ENCODE measurements at places on chromosomes 11 and 22.

DNA sequence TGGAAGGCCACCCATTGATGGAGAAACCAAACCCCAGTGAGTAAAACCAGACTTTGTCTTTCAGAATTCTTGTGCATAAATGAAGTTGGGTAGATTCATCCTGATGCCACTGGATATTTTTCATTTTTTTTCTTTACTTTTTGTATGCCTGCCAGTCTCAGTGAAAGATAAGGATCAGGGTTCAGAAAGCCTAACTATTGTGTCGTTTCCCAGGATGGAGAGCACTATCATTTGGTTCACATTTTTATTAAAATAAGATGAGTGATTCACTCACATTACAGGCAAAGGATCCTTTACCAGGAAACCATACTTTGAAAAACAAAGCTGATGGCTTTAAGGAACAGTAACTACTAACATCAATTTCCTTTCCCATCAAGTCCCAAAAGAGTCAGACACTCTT, 52.0 kb downstream of the ARFGAP2 start:
- ATAC-seq, result no peak

DNA sequence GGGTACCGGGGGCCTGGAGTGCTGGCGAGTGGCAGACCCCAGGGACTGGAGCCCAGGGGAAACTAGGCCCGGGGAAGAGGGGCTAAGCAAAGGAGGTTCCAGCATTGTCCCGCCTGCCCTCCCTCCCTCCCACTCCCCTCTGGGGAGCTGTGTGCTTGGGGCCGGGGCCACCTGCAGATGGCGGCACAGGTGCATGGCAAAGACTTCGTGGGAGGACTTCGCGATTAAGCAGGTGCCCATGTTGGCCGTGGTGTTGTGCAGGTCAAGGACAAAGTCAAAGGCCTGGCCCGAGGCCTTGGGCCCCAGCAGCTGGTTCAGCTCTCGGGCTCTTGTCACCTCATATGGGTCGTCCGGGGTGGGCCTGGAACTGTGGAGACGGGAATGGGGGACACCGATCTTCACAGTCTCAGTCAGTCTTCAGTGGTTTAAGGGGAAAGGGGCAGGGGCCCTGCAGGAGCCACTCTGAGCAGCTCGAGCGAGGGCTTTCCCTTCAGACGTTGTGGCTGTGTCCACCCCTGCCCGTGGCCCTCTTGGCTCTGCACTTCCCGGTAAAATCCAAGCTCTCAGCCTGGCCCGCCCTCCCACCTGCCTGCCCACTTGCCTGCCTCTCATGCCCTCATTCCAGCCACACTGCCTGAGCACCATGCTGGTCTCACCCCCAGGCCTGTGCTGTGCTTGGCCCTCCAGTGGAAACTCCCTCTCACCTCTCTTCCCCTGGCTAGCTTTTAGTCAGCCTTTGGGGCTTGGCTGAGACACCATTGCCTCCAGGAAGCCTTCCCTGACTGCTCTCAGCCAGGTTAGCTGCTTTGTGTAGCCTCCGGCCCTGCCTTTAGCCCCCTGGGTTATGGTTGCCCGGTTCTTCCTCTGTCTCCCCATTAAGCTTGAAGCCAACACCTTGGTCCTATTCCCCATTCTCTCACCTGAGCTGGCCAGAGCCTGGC, 4.7 kb downstream of the ACY3 start:
- no peak for ATAC-seq

GRCh38 chr11:19742588-19743292, 30.1 kb downstream of the NAV2 start:
- ATAC-seq, result peak; percentile 83

DNA sequence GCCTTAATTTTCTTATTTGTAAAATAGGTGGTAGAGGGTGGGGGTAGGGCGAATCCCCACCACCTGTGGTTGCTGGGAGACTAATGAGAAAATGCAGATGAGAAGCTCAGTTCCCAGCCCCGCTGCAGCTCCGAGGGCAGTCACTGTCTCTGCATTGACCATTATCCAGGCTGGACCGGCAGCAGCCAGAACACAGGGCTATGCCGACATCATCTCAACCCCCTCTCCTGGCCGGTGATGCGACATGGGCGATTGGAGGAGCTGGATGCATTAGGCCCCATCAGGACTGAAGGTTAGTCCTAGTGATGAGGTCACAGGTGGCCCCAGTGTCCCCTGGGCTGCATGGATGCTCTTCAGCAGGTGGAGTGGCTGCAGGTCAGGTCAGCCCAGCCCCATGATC, 412.4 kb downstream of the CTTN start:
- no peak for ATAC-seq

GRCh38 chr11:10778217-10778970, 27.3 kb downstream of the CTR9 start:
- peak; percentile 82 for ATAC-seq

DNA sequence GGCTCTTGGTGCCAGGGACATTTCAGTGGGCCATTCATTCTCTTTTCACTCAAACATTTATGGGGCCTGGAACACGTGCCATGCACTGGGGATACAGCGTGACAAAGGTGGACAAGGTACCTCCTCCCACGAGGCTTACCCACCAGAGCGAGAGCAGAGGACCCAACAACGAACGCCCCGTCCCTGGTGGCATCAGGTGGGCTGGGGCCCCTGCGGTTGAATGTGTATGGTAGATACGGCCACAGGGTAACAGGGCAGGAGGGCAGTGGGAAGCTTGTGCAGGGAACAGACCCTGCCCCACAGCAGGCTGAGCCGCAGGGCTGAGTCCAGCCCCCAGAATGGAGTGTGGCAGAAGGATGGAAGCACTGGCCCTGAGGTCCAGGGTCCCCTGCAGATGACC, 81.1 kb downstream of the LRRC32 start:
- ATAC-seq, result no peak

DNA sequence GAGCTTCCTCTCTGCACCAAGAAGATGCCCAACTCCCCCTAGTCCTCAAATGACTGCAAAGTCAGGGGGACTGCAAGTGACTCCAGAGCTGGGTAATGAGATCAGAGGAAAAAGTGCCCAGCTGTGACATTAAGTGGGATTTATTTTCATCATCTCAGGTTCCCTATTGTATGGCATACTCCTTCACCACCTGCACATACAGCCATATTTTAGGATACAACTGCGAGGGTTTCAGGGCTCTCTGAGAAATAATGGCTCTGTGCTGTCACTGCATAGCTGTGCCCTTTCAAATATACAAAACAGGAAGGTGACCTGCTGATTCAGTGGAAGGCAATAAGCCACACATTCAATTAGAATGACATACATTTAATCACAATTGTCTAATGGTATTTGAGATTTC, 45.6 kb upstream of the PLET1 start:
- ATAC-seq, result no peak

- no peak for ATAC-seq
These were observed 29.5 kb downstream of the PPFIBP2 start for GRCh38 chr11:7543302-7543701.

DNA sequence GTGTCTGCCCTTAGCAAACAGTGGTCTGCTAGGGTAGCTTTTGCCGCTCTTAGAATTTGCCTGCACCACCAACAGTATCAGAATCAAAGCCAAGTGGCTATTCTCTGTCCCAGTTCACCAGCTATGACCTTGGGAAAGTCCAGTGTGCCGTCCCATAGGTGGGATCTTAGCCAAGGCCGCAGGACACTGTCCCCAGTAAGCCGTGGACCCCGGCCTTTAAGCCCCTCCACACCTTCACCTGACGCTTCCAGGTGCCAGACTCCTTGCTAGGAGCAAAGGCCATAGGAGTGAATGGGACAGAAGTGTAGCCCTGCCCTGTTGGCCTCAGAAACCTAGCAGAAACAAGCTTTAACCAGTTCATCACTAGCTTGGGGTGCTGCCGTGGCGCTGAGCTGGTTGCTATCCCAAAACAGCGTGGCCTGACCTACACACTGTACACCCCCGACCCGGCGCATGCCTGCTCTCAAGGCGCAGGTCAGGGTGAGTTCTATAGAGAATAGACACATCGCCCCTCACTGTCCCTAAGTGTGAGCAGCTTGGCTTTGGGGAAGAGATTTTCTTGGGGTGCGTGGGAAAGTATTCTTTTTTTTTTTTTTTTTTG, 4.5 kb downstream of the FADD start:
- no peak for ATAC-seq

DNA sequence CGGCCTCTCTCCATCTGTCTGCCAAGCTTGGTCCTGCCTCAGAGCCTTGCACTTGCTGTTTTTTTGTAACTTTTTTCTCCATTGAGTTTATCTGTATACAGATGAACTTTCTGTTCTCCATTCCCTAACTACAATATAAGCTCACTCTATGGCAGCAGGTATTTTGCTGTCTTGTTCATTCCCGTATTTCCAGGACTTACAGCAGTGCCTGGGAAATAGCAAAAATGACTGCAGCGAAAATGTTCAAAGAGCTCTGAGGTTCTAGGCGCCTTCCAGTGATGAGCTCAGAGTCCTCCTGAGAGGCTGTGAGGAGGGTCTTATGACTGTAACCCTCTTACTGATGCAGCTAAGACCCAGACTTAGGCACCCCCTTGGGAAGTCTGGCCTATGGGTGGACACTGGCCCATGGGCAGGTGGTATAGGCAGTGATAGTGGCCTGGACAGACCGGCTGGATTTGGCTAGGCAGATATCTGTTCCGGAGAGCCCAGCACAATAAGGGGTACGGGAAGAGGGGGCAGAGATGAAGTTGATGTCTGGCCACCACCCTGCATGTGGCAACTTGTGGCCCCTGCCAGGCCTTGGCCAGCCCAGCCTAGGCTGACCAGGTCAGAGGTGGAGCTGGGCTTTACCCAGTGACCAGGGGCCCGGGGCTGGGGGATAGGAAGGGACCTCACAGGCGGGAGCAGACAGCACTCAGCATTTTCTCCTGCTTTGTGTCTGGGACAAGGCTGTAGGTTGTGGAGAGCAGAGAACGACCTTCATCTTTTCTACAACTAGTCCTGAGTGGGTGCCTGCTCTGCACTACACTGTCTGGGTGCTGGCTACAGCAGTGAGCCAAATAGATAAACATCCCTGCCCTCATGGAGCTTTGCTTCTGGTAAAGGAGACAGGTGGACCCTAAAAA, 4.6 kb downstream of the ATF4 start:
- ATAC-seq, result no peak

DNA sequence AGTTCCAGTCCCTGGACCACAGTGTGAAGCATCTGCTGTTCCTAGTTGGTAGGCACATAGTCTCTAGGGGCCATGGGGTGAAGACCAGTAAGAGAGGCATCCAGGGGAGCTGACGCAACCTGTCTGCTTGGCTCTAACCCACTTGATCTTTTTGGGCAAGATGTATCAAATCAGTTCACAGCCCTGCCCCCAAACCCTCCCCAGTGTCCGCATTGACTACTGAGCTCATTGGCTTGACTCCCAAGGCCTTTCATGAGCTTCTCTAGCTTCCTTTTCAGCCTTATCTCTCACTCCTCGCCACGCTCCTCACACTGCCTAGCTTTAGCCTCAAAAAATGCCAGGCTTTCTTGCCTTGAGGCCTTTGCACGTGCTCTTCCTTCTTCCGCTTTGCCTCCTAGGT, 29.7 kb upstream of the ABCC8 start:
- ATAC-seq, result no peak

DNA sequence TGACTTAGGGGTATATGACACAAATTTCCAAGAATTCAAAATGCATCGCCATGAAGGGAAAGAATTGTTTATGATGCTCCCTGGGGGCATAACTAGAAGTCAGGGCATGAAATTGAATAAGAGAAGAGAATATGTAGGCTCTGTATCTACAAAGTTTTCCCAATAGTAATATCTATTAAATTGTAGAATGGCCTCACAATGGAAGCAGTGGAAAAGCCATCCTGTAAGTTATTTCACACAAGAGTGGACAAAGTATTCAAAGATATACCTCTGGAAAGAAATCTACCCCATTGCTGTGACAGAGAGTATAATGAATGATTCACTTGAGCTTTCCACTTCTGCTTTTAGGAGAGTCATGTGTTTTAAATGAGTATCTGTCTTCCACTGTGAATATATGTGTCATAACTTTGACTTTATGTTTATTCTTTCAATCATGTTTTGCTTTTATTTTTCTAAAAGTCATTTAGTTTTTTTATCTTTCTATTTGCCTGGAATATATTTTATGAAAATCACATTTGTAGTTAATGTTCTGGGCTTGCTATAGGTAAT, 65.7 kb upstream of the DDI1 start:
- ATAC-seq, result no peak

- ATAC-seq, result no peak
These were observed 4.4 kb upstream of the MRPL23 start for GRCh38 chr11:1942558-1943260.

DNA sequence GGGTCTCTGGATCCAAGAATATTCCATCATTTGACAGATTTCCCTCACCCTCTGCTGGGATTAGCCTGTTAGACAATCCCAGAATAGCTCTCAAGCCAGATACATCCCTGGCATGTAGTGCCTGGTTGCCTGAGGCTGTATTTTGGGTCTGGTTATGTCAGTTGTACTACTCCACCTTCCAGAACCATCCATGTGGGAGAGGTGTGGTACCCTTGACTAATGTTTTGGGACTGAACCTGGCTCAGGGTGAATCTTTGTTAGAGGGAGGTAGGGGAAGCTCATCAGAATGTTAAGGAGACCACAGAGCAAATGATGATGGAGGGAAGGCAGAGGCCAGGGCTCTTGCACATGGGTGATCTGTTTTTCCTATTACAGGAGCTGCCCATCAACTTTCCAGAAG, 5.2 kb downstream of the C11orf52 start:
- no peak for ATAC-seq

DNA sequence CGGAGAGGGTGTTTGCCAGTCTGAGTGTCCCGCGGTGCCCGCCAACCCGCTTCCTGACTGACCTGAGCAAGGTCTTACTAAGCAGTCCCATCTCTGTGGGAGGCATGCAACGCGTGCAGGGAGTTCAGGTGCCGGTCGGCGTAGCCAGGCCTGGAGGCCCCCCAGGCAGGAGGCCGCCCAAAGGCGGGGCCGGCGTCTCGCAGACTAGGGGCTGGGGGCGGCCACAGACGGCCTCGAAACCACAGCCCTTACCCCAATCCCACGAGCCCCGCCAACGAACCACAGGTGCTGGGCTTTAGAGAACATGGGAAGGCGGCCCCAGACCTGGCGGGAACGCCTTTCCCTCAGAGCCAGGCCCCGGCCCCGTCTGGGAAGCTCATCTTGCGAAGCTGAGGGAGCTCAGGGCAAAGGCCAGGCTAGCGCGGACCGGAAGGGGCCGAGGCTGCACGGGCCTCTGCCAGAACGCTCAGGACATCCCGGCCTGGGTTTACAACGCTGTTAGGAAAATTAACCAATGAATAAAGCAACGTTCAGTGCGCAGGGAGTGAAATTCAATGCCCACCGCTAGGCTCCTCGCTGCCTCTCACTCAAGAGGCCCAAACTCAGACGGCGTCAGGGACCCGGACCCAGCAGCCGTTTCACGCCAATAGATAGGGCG, 2.1 kb upstream of the MTFP1 start:
- peak; percentile 65 for ATAC-seq

DNA sequence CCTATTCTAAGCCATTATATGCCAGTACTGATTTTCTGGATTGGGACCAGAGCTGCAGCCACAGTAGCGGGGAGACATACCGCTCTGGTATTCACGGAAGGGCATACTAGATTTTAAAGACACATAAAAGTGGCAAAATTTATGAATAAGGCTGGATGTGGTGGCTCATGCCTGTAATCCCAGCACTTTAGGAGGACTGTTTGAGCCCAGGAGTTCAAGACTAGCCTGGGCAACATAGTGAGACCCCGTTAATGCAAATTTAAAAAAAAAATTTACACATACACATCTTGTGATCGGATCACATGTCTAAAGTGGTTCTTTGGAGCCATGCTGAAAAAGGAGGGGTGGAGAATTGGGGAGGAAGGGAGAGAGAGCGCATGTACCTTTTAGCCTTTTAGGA, 9.0 kb downstream of the RPL27A start:
- ATAC-seq, result no peak

GRCh38 chr11:16001899-16002426, 354.4 kb downstream of the SOX6 start:
- no peak for ATAC-seq

- ATAC-seq, result no peak
These were observed 727.4 kb downstream of the DLG2 start for GRCh38 chr11:84899740-84900139.

Measured in gastroesophageal sphincter (tissue), 4 donors.